ENCODE measurements at places on chromosomes 12 and 14.

GRCh38 chr14:23492618-23493272 lies 23.2 kb downstream of the NGDN start:
- DNase-seq = no peak

DNA sequence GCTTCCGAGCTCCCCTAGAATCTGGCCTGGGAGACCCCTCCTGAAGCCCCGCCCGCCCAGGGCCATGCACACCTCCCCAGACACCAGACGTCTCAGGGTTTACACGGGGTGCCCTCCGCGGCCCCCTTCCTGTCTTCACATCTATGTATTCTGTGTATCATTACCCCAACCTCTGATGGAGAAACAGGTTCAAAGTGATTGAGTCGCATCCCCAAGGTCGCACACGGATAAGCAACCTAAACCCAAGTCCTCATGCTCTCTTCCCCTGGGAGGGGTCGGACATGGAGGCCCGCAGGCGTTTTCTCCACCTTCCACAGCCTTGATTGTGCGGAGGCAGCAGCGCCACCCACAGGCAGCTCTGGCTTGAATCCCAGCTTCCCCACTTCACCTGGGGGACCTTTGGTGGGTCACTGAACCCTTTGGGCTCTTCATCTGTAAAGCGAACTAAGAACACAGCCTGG lies 237.3 kb downstream of the BCL11B start:
- DNase-seq = peak; percentile 44

DNA sequence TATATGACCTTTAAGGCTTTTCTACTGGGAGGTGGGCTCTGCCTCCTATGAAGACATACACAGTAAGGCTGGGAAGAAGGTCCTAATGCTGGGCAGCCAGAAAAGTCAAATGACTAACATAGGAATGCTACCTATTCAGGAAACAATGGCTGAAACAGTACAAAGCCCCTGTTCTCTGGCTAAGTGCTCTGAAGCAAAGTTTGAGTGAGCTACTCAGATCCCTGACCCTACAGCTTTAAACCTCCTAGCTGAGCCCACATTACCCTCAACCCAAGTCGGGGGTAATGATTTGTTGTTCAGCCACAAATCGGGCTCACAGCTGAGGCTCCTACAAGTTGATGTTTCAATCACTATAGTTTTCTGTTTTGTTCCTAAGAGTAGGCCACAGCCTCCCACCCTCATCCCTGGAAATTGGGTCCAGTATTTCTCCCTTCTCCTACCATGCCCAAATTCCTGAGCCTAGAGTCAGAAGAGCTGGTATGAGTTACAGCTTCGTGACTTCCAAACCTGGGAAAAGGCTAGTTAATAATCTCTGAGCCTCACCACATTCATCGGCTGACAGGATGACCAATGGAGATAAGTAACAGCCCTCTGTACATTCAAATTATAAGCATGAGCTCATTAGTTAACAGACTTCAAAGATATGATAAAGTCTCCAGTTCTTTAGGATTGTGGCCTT lies 46.5 kb downstream of the BTBD7 start:
- DNase-seq = no peak

DNA sequence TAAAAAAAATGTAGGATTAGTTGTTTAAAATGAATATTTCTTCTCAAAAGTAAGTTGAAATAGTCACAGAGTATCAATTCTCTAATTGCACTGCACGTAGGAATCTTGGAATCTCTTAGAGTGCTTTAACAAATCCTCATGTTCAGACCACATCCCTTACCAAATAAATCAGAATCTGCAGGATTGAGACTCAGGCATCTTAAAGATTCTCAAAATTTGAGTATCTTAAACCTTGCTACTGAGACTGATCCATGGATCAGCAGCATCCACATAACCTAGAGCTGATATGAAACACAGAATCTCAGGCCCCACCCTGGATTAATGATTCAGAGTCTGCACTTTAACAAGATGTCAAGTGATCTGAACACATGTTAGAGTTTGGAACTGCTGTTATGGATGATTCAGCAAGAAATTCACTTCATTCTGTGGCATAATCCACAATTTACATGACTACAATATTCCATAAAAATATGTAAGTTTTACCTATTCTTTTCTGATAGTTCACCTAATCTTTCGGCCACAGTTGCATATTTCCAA lies 58.7 kb downstream of the ADAMTS20 start:
- no peak for DNase-seq

- DNase-seq = no peak
Observed at GRCh38 chr14:33068626-33069025, 129.9 kb downstream of the NPAS3 start.

GRCh38 chr14:80024417-80024816 lies 186.9 kb downstream of the DIO2 start:
- no peak for DNase-seq

GRCh38 chr12:27193854-27194544 lies 50.1 kb upstream of the STK38L start:
- DNase-seq = no peak

GRCh38 chr12:56723889-56724700 lies 1.0 kb downstream of the NACA start:
- DNase-seq = peak; percentile 66

- no peak for DNase-seq
Observed at GRCh38 chr14:26897196-26897595, 299.4 kb upstream of the NOVA1 start.

DNA sequence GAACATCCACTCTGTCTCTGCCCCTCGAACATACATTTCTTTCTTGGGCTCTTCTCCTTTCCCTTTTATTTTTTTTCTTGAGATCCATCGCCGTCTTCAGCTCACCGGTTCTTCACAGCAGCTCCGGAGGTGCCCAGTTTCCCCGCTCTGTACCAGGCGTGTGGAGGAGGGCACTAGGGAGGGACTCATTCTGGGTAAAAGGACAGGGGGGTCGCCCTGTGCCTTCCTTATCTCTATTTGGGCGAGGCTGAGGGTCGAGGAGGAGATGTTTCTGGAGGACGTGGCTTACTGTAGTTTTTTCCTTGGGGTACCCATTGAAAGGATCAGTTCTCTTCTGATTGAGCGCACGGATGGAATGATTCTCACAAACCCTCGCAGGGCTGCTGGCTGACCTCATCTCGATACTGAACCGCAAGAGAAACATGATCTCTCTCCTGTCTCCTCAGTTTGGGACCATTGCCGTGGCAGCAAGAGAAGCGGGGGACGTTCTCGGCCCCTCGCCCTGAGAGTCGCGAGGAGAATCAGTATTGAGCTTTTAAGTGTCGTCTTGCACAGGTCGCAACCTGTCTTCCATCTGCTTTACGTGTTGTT lies 386 bp downstream of the LIN52 start:
- DNase-seq = no peak

DNA sequence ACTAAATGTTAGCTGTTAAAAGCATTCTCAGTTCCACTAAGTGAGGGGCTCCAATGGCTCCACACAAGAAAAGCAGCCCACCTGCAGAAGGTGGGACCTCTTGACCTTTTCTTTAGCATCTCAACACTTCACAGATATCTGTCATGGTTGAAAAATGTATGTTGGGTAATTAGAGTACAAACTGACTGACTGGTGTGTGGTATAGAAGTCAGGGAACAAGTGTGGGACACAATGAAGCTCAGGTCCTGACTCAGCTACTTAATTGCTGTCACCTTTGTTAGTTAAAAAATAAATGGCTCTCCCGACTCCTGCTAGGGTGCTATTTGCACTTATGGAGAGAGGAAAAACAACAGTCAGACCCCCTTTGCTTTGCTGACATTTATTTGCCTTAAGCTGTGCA lies 299.0 kb downstream of the TTC6 start:
- DNase-seq = no peak

DNA sequence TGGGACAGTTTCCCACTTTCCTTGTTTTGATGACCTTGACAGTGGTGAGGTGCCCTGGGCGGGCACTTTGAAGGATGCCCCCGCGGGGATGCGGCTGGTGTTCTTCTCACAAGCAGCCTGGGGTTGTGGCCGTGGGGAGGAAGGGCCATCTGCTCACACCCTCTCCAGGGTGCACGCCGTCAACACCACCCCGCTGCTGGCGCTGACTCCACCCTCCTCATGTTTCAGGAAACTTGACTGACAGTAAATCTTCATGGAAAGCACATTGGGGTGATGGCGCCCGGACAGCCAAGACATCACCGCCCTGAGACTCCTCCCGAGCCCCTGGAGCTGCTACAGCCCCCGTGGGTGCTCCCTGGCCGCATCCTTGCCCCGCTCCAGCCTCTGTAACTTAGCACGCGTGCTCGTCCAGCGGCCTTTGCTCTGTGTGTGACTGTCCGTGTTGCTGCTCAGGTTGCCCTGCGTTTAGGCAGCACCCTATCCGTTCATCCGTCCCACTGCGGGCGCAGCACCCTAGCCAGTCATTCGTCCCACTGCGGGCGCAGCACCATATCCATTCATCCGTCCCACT lies 150.2 kb upstream of the C14orf180 start:
- DNase-seq = no peak
